Pulmonary artery endothelial cell (primary cell): ENCODE measurements at places on chromosomes 4 and X. TPM values are rescaled to one million over a fixed set of nuclear protein-coding genes. Genes with fewer than 3 reads are reported as not detected.

DNA sequence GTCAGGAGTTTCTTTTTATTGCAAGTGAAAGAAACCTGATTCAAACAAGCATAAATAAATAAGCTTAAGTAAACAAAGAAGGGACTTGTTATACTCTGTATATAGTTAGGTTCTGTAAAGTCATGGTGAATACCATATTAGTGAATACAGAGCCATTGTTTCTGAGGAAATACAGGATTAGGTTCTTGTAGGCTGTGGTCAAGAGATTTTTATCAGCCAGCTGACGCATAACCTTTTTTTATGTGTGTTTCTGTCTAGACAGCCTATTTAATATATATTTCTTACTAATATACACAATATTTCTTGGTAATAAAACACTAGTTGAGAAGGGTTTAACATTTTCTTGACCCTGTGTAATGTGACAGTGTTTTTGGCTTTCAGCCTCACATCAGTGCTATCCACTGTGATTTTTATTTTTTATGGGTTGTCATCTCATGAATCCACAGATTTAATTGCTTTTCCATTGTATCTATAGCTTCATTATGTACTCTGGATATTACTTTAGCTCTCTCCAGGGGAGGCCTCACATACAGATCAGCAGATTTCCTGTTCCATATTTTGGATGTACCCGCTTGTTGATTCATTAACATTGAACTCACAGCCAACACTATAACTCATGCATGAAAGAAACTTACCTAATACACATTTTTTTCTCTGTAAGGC lies 8.0 kb downstream of the HERC3 start:
- peak; percentile 60 for DNase-seq

DNA sequence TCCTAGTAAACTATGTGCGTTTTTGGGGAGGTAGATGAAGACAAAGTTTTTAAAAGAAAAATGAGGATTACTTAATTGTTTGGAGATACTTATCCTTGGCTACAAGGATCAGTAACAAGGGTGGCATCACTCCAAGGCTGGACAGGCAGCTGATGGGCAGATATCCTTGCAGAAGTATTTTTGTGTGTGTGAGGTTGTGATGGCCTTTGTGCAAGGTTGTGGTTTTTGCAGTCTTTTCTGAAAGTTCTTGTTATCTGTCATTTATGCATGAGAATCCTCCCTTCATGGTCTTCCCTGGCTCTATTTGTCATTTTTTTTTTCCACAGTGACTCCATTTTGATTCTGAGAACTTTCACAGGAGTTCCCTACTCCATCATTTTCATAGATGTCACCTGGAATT lies 96.0 kb upstream of the C1GALT1C1 start:
- no peak for DNase-seq

DNA sequence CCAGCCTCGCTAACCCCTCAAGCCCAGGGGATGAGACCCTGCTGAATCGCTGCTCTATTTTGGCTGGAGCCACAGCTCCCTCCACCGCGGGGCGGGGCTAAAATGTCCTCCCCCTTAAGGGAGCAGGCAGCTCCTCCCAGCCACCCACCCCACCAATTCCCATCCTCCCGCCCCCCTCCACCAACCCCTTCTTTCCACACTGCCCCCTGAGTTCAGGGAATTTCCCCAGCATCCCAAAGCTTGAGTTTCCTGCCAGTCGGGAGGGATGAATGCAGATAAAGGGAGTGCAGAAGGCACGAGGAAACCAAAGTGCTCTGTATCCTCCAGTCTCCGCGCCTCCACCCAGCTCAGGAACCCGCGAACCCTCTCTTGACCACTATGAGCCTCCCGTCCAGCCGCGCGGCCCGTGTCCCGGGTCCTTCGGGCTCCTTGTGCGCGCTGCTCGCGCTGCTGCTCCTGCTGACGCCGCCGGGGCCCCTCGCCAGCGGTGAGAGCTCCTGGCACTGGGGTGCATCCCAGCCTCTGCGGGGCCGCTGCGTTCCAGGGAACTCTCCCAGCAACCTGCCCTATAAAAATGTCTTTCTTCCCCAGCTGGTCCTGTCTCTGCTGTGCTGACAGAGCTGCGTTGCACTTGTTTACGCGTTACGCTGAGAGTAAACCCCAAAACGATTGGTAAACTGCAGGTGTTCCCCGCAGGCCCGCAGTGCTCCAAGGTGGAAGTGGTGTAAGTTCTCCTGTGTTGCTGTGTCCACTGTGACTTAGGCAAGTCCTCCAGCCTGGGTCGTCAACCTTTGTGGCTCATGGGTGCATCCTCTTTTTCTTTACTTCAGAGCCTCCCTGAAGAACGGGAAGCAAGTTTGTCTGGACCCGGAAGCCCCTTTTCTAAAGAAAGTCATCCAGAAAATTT lies at the start of gene CXCL6:
TSS of gene CXCL6 (plus strand) at position 306 of the 907 bp plus-strand sequence. CDS start at position 379, 73 bp downstream.
- DNase-seq, result no peak

- no peak for DNase-seq
Measured at GRCh38 chr4:133270021-133270570, 121.0 kb downstream of the PCDH10 start.

- no peak for DNase-seq
Measured at GRCh38 chr4:55397520-55398321, 2.0 kb downstream of the TMEM165 start.

- DNase-seq, result no peak
Measured at GRCh38 chr4:56786955-56787354, 34.5 kb downstream of the SPINK2 start.

DNA sequence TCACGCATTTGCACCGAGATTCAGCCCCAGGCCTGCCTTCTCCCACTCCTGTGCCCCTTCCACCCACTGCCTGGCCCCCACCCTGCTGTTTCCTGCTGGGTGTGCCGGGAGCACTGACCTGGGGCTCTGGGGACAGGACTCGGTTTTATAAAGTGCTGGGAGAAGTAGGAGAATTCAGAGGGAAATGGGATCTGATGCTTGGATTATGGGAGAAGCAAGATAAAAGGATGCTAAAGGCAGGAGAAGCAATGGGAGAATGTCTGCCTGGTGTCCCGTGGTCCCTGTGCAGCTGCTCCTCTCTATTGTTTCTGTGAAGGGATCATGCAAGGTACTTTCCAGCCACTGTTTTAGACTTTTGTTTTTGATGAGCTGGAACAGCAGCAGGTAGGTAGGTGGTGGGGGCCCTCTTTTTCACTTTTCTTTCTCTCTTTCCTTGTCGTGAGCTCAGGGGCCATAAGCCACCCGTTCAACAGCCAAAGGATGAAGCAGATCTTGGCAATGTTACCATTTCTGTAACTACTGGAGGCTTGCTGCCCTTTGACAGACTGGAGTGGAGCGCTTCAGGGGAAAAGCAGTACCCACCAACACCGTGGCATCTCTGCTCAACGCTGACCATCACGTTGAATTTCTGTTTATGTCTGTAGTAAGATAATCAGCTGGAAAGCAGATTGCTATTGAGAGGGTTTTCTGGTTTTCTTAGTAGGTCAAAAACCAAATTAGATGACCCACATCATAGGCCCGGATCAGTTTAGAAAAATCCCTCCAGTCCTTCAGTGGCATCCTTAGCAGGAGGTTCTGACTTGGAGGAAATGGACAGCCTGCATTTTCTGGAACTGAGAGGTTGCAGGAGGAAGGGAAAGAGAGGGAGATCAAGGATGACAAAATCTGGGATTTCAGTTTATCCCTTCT lies 63.8 kb upstream of the ENPP6 start:
- DNase-seq, result no peak

GRCh38 chr4:144178414-144178813 lies 37.9 kb upstream of the GYPA start:
- DNase-seq, result no peak

GRCh38 chr4:48346594-48346993 lies 5.3 kb downstream of the SLAIN2 start:
- DNase-seq, result no peak

GRCh38 chrX:115909017-115909416 lies 261.5 kb upstream of the AGTR2 start:
- DNase-seq, result no peak

ARHGAP10 gene
- total RNA-seq, result 18.5 and 28.8 TPM in 2 replicates

ARMCX1 gene
- total RNA-seq, result 30.7 and 42.7 TPM in 2 replicates

MCF2 gene
- total RNA-seq, result 0.07 TPM in 1 of 2 replicates, not detected in the other

TENM3 gene
- 17.8 and 26.4 TPM in 2 replicates for total RNA-seq

GPAT3 gene
- 6.1 and 13.9 TPM in 2 replicates for total RNA-seq
